ENCODE measurements at places on chromosomes 11 and 22.

- DNase-seq, result no peak
Measured at GRCh38 chr22:17903564-17904295, 120.6 kb downstream of the MICAL3 start.

DNA sequence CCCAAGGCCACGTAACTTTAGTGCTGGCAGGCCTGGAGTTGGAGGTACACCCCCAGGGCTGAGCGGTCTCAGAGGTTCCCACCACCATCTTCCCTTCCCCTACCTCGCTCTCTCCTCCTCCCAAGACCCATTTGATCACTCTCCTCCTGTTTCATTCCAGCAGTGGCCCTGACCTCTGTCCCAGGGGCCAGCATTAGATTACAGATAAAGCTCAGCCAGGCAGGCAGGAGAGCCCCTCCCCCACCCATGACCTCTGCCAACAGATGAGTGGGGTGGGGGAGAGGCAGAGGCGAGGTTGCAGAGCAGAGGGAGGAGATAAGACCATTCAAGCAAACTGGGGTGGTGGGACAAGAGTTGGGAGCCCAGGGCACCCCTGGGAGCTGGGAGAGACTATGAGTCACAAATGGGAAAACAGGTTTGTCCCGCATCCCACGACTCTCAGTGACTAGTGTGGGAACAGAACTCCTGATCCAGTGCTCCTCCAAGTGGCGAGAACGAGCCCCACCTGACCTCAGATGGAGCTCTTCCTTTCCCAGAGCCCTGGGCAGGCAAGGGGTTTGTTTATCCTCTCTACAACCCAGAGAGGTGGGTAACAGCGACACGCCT, 367.9 kb downstream of the MN1 start:
- DNase-seq, result no peak

GRCh38 chr22:41352058-41352457, 29.7 kb upstream of the TEF start:
- DNase-seq, result no peak

- DNase-seq, result no peak
Measured at GRCh38 chr11:94245121-94245520, 59.3 kb upstream of the IZUMO1R start.

GRCh38 chr11:61293867-61294716, 1.0 kb downstream of the VWCE start:
- peak; percentile 29 for DNase-seq

- DNase-seq, result no peak
Measured at GRCh38 chr22:39173787-39174497, 21.5 kb upstream of the CBX7 start.

GRCh38 chr22:31960767-31961166, 16.4 kb downstream of the YWHAH start:
- no peak for DNase-seq

GRCh38 chr22:50505276-50505775, 2.2 kb downstream of the LMF2 start:
- no peak for DNase-seq

GRCh38 chr11:91997226-91997625, 227.4 kb upstream of the FAT3 start:
- DNase-seq, result no peak

GRCh38 chr11:27812341-27812740, 112.1 kb upstream of the BDNF start:
- no peak for DNase-seq

DNA sequence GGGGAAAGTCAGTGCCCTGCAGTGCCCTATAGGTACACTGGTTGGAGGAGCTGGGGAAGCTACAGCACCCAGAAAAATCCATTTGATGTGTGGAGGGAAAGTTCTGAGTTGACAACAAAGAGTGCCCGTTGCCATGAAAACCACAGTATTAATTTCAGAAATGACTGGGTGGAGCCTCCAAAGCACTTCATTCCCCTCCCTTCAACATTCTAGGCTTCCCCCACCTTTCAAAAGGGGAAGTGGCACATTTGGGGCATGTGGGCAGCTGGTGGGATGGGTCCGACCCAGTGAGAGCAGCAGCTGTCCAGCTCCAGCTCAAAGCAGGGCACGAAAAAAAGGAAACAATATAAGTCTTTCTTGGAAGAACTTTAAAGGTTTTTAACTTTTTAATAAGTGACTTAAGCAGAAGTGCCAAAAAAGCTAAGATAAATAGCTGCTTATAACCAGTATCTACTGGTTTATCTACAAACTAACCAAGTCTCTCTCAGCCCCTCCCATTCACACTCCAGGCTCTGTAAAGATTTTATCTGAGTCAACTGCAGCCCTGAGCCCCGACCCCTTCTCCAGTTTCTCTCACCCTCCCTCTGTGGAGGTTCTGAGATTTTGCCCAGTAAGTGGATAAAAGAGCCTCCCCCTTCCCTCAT, 9.0 kb upstream of the AHNAK start:
- no peak for DNase-seq

DNA sequence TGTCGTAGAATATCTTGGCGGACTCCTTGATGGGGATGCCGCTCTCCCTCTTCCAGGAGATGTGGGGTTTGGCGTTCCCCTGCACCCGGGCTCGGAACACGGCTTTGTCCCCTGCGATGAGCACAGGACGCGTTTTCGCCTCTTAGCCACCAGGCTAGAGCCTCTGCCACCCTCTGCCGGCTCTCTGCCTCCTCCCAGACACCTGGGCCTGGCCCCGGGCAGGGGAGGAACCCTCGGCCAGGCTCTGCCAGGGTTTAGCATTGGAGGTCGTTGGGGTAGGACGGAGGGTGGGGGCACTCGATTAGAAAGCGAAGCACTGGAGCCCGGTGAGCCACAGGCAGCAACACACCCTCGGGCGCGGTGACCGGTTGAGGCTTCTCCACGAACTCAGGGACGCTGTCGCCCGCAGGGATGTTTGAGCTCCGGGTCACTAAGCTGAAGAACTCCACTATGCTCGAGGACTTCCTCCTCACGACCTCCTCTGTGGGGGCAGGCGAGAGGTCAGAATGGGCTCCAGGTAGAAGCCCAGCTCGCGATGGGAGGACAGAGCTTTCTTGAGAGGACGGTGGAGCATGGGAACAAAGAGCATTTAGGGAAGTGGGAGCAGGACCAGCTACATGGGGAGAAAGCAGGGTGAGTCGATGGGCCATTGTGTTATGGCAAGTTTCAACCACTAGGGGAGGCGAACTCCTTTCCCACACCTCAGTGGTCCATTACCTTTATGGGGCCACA, 4.3 kb downstream of the IGSF22 start:
- peak; percentile 40 for DNase-seq
